Brain microvascular endothelial cell (primary cell): ENCODE measurements at places on chromosomes 7 and 10.

DNA sequence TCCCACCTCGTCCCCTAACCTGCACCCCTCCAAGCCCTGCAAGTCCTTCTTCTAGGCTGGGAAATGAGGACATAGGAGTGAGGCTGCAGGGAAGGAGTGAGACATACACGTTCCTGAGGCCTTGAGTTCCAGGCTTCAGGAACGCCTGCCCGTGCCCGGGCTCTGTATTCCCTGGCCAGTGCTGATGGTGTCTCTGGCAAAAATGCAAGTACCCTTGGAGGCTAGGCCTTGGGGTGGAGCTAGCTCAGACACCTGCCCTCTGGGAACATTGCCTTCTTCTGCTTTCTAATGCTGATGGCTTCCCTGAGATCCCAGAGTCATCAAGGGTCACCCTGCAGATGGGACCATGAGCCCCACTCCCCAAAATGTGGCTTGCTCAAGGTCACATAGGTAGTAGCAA, 76.0 kb downstream of the GRK5 start:
- DNase-seq, result no peak

DNA sequence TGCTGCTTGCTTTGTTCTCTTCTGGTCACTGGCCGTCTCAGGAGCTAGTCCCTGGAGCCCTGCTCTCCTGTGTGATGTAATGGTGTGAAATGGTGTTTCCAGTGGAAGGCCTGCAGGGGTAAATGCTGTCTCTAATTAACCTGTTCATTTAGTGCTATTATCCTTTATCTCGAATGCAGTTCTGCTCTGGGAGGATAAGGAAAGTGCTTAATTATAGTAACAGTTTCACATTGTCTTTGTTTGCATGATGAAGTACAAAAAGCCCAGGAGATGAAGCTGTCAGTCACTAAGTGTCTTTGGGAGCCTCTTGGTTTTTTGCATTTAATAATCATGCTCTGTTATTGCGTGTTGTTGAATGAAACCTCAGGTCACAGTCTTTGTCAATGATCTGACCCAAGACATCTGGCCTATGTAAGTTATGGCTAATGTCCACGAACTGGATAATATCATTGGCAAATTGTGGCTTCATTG, 755.3 kb upstream of the GALNT17 start:
- DNase-seq, result no peak

DNA sequence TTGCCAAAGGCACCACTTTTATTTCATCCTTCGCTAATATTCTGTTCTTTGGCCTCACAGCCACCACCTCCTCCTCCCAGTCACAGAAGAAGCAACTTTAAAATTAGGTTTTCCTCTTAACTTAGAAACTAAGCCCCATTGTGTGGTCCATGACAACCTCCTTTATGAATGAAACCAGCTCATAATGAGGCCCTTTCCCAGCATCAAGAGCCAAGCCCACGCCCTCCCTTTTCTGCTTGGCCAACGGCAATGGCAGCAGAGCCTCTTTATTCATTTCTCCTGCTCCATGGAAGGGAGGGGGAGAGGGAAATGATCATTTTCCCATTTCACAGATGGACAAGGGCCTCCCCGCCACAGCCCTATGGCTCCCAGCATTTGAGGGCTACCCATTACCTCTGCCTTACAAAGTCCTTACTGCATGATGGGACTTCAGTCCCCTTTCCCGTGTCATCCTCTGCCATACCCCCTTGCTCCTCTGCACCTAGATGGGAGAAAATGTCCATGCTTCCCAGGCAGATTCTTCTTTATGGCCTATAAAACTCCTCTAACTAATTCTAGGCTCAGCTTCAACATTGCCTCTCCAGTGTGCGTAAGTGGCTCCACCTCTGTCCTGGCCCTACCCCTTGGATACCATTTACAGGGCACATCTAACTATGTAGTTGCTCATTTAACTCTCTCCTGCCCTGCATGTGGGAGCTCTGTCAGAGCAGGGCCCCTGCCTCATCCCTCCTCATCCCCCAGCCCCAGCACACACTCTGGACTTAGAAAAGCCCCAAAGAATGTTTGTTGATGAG, 475.5 kb downstream of the RPS24 start:
- no peak for DNase-seq

DNA sequence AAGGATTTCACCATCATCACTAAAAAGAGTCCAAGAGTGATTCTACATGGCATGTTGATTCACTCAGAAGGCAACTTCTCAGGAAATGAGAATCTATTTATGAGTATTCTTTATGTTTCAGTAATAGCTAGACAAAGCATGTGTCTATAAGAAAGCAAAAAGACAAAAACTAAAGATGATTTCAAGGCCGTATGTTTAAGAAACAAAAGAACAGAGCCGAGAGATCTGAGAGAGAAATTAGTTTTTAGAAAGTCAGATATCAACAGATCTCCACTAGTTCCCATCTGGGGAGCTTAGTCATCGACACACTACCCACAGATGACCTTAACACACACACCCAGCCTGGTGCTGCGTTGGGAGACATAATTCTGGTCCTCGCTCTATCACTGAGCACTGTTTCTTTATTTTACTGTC, 21.0 kb downstream of the PIP4K2A start:
- peak; percentile 77 for DNase-seq

- no peak for DNase-seq
These were observed 86.9 kb upstream of the ADAM12 start for GRCh38 chr10:126475074-126475691.

DNA sequence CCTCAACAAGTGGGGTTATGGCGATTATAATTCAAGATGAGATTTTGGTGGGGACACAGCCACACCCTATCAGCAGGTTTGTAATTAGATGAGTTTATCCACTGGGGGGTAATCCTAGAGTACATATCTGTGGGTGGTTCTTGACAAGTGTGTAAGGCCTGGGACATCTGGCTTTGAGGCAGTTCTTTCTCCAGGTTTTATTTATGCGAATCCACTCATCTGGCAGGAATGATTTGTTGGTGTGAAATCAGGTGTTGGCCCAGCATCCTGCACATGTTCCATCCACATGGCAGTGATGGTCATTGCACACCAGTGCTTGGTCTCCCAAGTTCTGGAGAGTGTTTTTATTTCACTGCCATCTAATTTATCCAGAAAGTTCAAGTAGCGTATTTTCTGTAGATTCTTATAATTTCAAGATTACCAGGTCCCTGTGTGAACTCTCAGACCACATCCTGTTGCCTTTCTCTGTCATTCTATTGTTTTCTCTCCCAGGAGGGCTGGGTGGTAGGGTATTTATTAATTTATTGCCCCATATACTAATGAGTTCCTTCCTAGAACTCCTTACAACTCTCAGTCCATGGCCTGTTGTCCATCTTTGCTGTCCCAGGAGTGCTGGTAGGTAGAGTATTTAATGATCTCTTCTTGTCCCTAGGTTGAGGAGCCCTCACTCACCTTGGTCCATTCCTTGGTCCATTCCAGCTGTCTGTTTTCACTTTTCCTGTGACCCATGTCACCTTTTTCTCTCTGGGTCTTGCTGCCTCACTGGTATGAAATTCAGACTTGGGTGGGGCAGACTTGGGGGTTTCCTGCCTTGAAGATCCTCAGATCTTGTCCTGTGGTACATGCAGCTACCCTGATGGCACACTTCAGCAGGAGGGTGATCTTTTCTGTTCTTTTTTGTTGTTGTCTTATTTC, 10.4 kb downstream of the RALA start:
- no peak for DNase-seq

DNA sequence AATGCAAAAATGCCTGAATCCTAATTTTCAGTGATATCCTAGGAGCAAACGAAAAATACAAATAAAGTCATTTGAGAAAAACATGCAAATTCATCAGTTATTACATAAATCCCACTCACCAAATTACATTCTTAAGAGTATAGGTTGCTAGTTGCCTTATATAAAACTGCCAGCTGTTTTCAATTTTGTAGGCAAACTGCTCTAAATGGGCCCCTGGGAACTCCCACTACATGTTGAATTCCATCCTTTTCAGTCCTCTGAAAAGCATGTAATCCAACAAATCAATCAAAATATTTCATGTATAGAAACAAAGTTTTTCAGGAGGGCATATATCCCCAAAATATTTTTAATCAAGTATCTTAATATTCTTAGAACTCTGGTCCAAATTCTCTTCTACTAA, 2.1 kb upstream of the JMJD1C start:
- DNase-seq, result no peak

DNA sequence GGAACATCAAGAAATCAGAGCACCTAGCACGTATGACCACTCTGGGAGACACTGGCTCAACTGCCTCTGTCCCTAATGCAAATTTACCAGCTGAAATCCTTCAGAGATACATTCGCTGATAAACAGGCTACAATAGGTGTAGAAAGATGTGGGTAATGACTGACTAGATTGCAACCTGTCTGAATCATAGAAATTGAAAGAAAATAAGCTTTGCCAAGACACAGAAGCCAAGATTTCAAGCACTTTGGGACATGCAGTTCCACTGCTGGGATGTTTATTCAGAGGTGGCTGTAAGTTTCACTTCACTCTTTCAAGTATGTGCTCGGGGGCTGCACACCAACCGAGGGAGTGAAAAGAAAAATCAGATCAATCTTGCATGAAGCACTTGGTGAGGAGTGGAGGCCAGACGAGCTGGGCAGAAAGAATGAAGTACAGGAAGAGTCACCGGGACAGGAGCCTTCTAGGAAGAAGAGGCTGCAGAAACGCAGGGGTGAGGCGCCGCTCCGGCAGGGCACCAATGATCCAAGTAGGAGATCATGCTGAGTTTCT, 276.7 kb downstream of the PARD3 start:
- no peak for DNase-seq

DNA sequence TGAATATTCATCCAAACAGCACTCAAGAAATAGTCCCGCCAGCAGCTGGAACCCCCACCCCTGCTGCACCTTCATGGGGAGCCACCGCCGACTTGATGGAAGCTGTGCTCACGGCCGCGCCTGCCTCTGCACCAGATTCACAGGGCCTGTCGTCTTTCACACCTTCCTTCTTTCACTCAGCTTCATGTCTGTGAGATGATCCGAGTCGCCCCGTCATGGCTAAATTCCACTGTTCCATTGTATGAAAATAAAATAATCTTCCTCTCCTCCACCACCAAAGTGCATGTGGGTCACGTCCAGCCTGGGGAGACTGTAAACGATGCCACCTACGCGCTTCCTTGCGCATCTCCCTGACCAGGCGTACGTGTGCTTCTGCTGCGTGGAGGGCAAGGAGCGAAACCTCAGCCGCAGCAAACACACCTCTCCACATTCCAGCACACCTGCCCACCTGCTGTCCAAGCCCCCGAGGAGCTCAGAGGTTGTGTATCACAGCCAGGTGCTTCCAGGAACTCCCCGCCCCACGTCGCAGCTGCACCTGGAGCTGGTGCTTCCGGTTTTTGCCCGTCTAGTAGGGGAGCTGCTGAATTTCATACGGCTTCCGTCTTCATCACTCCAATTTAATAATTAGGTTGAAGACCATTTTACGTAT, 137.0 kb downstream of the PTPRN2 start:
- no peak for DNase-seq

DNA sequence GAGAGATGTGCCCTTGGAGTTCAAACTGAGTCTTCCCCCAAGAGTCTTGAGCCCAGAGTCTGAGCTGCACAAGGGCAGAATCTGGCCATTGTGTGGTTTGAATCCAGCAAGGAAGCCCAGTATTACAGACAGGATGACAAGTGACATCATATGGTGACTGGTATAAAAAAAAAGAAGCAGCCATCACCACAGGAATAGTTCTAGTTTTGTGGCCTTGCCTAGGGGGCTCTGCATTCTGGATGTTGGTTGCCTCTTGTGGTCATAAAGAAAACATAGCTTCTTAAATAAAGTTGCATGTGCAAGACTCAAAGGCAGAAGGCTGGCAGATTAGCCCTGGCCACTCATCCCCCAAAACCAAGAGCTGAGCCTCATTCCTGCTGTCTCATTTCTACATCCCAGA, 16.8 kb upstream of the LRRC72 start:
- DNase-seq, result no peak

GRCh38 chr10:99661377-99661763, 2.1 kb downstream of the ENTPD7 start:
- DNase-seq, result peak; percentile 78

- no peak for DNase-seq
These were observed 215.2 kb downstream of the FANK1 start for GRCh38 chr10:126111516-126111915.

DNA sequence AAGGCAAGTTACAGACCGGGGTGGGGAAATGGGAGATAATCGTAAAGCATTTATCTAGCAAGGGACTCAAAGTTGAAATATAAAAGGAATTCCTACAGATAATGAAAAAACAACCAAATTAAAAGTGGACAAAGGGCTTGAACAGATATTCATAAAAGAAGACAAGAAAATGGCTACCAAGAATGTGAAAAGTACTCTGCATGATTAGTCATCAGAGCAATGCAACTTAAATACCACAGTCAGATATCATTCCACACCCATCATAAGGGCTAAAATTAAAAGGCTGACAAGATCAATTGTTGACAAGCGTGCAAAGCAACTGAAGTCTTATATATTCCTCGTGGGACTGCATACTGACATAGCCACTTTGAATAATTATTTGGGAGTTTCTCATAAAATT, 124.6 kb upstream of the RSU1 start:
- DNase-seq, result no peak

DNA sequence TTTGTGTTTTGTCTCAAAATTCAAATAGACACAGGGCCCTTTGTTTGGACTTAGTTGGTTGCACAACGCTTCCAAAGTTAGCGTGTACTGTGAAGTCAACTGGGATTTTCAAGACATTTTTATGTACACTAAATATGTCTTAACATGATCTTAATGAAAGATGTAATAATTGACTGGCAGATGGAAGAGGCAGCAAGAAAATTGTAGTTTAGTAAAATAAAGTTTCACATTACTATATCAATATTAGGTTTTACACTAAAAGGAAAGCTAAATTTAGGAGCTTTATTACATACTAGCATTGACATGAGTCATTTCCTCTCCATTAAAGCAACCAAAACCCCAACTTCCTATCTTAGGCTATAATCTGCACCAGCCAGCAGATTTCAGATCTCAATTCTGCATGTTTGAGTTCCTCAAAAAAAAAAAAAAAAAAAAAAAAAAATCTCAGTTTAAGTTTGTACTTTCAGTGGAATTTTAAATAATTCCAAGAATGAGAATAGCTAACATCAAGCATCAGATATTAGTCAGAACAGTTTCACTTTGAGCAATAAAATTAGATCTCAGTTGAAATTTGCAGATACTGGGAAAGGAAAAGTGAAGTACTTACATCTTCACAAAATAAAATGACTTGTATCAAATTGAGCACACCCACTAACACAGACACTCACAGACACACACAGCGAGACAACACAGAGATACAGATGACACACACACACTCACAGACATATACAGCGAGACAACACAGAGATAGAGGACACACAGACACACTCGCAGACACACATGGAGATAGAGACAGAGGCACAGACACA, 346.6 kb upstream of the KLF6 start:
- DNase-seq, result peak; percentile 78

DNA sequence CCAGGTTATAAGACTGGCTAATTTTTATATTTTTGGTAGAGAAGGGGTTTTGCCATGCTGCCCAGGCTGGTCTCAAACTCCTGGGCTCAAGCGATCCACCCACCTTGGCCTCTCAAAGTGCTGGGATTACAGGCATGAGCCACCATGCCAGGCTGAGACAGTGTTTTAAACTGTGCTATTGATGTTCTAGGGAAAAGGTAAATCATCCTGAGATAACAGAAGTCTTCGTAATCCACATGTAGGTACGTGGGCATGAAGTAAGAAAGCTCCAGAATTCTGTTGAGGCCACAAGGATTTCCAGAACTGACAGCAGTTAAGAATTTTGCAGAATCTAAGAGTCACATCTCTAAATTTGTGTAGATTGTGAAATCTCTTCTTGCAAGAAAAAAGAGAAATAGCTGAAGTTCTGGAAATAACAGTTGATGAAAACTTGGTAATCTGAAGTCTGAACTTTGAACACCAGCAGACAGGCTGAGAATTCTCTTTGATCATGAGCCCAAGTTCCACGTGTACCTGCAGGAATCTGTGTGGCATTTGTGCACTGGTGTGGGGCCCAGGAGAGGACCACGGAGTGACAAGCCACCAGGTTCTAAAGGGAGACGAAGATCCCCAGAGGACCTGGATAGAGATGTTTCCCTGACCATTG, 24.6 kb downstream of the C7orf33 start:
- no peak for DNase-seq
